Adipocyte (in vitro differentiated cells): ENCODE measurements at places on chromosomes 11 and 22.

DNA sequence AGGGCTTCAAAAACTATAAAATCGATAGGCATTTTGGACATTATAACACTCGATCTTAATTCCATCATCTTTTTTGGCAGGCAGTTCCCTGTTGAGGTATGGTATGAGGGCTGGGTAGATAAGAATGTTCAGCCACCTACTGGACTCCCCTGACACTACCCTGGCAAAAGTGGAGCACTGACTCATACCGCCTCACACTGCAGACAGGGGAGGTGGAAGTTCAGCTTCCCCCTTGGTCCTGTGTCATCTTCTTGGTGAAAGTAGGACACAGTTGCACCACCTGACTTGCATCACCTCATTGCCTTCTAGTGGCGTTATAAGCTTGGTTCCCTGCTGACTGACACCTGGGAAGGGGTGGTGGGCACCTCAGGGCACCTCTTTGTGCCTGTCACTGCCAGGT is 30.4 kb downstream of the PAAF1 start:
- peak; percentile 8 for DNase-seq

DNA sequence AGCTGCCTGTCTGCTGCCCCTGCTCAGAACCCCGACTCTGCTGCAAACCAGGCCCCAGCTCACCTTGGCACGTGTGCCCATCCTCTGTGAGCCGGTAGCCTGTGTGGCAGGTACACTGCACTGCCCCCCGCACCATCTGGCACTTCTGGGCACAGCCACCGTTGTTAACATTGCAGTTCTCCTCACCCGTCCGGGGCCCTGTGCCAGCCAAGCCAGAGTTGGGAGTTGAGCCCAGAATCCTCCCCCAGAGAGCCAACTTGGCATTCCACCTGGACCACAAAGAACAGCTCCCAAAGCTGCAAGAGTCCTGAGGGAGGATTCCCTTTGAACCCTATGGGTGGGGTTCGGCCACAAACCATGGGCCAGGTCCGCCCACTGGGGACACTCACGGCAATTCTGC is 22.5 kb downstream of the LRP4 start:
- DNase-seq, result no peak

DNA sequence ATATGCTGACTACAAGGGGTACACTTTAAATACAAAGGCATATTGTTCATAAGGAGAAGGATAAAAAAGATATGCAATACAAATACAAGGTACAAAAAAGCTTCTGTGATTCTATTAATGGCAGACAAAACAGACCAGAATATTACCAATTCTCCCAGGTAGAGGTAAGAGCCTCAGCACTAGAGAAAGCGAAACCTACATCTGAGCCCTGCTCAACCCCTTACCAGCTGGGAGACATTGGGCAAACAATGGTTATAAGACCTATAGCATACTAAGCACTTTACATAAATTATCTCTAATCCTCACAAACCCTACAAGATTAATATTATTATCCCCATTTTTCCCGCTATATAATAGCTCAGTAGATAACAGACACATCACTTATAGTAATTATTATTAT is 41.2 kb upstream of the LRRC55 start:
- no peak for DNase-seq

DNA sequence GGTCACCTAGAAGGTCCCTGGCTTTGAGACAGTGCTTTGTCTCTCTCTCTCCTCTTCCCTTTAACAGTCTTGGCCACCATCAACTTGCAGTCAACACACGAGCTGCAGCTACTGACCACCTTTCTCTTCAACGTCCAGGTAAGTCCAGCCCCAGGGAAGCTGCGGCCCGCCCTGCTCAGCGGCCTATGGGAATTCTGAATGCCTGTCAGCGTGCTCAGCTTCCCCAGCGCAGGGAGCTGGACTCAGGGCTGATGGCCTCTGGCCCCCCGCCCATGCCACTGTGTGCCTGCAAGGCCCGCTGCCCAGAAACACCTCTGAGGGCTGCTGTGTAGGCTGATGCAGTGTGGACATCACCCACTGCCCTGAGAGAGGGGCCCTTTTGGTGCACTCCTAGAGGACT is 32.5 kb downstream of the GLB1L2 start:
- DNase-seq, result no peak

DNA sequence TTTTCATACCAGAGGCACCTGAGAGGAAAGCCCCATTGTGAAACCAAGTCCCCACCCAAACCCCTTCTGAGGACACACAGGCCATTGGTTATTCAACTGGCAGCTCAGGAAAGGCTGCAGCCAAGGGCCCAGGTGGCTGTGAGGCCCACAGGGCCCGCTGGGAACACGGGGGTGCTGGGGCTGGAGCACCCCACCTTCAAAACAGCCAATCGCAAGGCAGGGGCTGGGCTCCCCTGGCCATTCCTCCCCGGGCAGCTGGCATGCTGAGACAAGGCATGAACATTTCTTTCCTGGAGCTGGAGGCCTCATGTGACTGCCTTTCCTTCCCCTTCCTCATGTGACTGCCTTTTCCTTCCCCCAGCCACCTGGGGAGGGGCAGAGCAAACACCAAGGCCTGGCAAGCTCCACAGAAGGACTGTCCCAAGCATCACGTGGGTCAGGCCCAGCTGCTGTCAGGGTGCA is 76.9 kb downstream of the PIWIL3 start:
- DNase-seq, result no peak

GRCh38 chr22:21657020-21657359 is 8.8 kb upstream of the PPIL2 start:
- DNase-seq, result no peak

GRCh38 chr22:22818861-22819855 is 68.5 kb upstream of the IGLL5 start:
- DNase-seq, result no peak

DNA sequence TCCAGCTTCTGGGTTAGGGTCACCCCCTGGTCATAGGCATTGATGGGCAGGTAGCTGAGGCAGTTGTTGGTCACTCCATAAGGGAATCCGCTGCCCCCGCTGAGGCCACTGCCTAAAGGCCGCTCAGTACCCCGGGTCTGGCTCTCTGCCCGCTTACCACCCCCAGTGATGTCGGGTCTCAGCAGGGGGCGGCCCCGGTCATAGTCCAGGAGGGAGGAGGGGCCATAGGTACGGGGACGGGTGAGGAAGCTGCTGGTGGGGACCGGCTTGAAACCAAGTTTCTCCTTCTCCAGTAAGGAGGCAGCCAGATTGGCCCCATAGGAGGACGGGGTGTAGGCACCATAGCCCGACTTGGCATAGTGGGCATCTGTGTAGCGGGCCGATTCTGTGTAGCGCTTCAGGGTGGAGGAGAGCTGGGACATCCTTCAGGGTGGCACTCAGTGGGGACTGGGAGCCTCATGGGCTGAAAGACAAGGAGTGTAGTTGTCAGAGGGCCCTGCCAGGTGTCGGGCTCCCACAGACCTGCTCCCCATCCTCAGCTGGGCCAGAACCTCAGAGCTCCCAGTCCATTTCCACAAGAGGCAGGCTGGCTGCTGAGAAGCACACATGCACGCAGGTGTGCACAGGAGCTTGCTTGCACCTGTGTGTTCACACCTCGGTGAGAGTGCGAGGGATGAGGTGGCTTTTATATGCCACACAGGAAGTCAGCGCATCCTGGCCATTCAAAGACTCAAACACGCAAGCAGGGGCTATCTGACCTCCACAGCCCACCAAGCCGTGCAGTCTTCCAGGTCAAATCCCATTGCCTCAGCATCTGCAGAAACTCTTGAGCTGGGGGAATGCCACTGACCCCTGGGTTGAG is 8.2 kb downstream of the USP2 start:
- no peak for DNase-seq

DNA sequence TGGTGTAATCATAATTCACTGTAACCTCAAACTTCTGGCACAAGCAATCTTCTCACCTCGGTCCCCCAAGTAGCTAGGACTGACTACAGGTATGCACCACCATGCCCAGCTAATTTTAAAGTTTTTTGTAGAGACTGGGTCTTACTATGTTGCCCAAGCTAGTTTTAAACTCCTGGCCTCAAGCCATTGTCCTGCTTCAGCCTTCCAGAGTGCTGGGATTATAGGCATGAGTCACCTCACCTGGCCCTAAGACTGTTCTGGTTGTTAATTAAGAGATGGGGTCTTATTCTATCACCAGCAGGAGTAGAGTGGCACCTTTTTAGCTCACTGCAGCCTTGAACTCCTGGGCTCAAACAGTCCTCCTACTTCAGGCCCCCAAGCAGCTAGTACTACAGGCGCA is 52.0 kb upstream of the DEPDC7 start:
- no peak for DNase-seq

DNA sequence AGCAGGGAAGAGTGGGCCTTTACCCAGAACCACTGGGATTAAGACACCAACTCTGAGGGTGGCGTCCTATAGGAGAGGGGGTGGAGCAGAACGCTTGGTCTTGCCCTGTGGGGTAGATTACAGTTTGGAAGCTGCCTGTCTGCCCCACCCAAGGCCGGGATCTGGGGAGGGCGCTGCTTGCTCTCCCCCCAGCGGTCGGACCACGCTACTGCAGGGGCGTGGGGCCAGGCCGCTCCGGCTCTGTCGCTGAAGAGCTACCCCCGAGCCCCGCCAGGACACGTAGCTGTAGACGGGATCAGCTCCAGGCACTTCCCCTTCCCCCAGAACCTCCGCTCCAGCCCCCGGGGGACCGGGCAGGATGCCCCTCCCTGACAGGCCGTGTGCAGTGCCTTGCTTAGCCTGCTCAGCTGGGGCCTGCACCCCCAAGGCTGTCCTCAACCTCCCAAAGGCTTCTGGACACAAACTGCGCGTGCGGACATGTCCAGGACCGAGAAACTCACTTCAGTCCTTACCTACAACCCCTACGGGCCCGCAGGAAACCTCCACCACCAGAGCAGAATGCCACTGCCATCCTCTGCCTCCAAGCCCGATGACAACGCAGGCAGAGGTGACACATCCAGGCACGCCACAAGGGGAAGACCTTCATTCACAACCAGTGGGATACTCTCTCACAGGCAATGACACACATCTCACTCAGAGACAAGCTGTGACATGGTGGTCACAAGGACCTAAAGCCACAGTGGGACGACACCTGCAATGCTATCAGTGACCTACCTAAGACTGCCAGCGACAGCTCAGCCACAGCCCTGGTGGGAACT is 3.6 kb downstream of the AHNAK start:
- DNase-seq, result peak; percentile 93

DNA sequence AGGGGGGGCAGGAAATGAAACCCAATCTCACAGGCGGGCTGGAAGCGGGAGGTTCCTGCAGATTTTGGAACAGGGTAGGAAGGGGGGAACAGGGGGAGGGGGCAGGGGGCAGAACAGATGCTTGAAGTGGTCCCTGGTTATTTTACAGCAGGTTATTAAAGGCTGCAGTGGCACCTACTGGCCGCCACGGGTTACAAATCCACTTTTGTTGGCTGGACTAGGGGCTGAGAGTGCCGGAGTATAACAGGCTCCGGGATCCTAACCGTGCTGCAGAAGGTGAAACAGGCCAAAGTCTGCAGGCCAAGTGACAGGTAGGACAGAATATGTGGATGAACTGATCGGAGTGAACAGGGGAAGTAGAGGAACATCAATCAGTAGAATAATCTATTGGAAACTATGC is 2.5 kb downstream of the ROBO3 start:
- peak; percentile 64 for DNase-seq

GRCh38 chr11:109704432-109704831 is 282.4 kb downstream of the C11orf87 start:
- DNase-seq, result no peak

DNA sequence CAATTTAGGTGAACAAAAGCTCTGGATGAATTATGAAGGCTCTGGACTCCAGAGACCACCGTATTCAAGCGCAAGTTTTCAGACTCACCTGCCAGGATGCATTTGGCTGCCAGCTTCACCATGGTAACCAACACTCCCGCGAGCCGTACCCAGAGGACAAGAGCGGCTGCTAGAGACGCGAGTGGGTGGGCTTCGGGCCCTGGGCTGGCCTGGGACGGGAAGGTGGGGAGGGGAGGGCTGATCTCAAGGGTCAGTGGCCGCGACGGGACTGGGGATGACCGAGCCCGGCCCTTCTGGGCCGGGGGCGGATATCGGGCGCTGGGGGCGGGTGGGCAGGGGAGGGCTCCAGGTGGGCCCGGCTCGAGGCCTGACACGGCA is 344 bp downstream of the IFT27 start:
- peak; percentile 49 for DNase-seq

- no peak for DNase-seq
These were observed 3.5 kb upstream of the BACE1-AS start for GRCh38 chr11:117287668-117288067.

DNA sequence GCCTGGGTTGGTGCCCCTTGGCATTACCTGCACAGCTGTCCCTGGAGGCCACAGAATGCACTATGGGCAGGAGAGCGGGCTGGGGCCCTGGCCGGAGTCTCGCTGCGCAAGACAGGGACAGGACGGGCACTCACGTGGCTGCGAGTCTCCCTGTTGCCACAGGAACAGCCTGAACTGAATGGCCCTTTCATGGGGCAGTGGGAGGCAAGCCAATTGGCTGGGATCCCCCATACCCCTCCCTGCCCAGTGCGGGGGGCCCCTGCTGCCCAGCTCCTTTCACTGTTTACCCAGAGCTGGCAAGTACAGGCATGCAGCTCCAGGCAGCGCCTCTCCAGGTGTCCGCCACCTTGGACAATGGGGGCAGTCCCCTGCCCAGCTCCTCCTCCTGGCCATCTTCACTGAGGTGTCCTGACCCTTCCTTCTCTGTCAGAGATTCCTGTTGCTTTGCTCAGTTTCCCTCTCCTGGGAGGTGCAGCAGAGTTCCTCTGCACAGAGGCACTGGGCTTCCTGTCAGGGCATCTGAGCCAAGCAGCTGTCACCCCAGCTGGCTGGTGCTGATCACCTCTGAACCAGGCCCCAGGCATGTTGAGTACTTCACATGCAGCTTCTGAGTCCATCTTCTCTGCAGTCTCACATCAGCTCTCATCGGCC is 5.2 kb downstream of the USP2 start:
- DNase-seq, result no peak

DNA sequence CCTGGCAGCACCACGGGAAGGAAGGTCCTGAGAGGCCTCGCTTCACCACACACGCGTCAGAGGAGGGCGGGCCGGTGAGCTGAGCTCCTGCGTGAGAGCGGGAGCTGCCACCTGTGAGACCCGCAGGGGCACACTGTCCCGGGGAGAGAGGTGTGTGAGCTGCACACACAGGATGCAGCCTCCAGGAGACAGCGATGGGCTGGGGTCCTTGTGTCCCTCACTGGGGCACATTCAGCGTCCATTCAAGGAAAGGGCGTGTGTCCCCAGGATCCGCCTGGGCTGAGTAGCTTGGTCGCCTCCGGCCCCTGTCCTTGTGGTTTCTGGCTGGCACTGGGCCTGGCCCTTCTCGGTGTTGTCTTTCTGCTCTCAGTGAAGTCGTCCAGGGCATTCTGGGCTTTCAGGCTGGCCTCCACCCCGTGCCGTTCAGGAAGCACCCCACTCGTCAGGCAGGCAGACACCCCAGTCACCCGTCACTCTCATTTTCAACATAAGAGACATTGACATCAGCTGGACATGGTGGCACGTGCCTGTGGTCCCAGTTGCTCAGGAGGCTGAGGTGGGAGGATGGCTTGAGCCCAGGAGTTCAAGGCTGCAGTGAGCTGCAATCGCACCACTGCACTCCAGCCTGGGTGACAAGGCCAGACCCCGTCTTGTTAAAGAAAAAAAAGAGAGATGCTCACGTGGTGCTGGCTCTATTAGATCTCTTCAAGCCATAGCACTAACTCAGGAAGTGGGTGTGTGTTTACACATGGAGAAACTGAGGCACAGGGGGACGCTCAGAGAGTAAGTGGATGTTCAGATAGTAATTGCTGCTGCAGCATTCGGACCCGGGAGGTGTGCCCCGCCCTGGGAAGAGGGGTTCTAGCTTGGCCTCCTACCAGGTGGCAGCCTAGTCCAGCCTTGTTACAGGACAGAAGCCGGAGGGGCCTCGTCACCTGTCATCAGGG is 1081.6 kb downstream of the BRD1 start:
- no peak for DNase-seq
